ENCODE measurements at places on chromosomes 12 and 14.

DNA sequence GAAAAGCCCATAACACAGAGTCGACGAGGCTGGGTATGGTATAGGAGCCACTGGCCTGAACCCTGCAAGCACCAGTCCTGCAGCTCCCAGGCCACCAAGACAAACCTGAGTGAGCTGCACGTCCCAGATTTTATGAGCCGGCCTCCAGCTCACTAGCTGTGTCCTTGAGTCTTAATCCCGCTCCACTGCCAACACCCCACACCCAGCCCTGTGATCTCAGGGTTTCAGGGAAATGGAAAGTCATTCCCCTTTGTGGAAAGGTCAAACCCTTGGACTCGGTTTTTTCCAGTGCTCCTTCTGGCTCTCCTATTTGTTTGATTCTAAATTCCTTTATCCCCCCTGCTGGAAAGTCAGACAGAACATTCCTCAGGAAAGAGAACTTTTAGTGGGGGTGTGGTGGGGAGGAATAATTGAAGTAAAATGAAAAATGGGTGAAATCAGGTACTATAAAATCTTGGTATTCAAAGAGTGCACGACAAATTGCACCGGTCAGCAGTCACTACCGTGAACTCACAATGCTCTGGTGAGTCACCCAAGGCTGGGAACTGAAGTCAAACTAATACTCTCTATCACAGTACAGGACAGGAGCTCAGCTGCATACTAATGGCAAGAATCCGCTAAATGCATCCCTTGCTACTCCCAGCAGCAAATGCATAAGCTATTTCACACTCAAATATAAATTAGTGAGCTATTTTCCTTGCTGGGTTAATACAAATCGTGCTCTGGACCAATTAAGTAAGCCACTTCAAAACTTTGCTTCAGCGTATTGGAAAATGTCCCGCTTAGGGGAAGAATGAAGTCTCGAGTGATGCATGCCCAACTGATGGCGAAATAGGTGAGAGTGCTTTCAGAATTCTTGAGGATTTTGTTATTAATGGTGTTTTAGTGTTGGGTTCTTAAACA lies 9.0 kb downstream of the PITPNM2 start:
- no peak overlapping the region for H3K4me3 ChIP-seq
- H3K4me1 ChIP-seq, result peaks cover 36% of the 10 kb centered on the region

GRCh38 chr12:49783917-49784676 lies 42.7 kb downstream of the TMBIM6 start:
- peaks cover 5% of the 10 kb centered on the region for H3K4me1 ChIP-seq
- no peak overlapping the region for H3K4me3 ChIP-seq
- H3K27me3 ChIP-seq, result no peaks in the 10 kb centered on the region
- DNase-seq, result no peak

- peak; percentile 73 for DNase-seq
- no peaks in the 10 kb centered on the region for H3K27me3 ChIP-seq
- H3K4me3 ChIP-seq, result no peak overlapping the region
- H3K36me3 ChIP-seq, result no peaks in the 10 kb centered on the region
- H3K4me1 ChIP-seq, result no peaks in the 10 kb centered on the region
Measured at GRCh38 chr12:48795550-48796455, 6.9 kb upstream of the ADCY6 start.

- H3K36me3 ChIP-seq, result no peaks in the 10 kb centered on the region
- H3K4me3 ChIP-seq, result no peak overlapping the region
- peaks cover 5% of the 10 kb centered on the region for H3K4me1 ChIP-seq
- H3K27ac ChIP-seq, result no peak overlapping the region
- no peaks in the 10 kb centered on the region for H3K27me3 ChIP-seq
- no peak for DNase-seq
Measured at GRCh38 chr12:2151391-2151790, 98.6 kb downstream of the CACNA1C start.

GRCh38 chr12:119262388-119262787 lies 72.1 kb upstream of the CCDC60 start:
- DNase-seq, result no peak
- H3K4me3 ChIP-seq, result no peak overlapping the region
- H3K4me1 ChIP-seq, result no peaks in the 10 kb centered on the region
- H3K27me3 ChIP-seq, result no peaks in the 10 kb centered on the region
- H3K27ac ChIP-seq, result no peak overlapping the region
- H3K36me3 ChIP-seq, result no peaks in the 10 kb centered on the region

DNA sequence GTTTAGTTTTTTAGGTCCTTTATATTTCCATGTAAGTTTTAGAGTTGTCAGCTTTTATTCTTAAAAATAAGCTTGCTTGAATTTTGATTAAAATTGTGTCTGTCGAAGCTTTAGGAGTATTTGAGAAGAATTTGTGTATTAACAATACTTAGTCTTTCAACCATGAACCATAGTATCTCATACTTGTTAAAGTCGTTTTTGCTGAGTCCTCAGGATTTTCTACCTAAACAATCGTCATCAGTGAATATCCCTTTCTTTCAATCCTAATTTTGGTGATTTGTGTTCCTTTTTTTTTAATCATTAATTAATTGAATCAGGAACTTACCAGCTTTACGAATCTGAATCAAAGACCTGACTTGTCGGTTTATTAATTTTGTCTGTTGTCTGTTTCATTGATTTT lies 18.2 kb downstream of the CAND1 start:
- no peak for DNase-seq
- H3K27me3 ChIP-seq, result no peaks in the 10 kb centered on the region
- no peaks in the 10 kb centered on the region for H3K36me3 ChIP-seq

DNA sequence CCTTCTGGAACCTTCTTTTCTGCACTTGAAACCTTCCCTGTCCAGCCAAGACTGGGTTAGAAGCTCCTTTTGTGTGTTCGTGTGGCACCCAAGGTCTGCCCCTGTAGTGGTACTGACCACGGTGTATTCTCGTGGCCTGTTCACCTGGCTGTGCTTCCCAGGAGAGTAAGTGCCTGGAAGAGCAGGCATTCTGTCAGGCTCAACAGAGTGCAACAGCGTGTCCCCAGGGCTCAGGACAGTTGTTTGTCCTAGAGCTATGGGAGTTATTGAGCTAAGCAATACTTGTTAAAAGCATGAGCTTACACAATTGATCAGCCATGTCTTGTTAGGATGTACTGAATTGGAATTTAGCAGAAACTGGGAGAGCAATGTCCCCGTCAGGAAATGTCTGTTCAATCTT lies 12.9 kb upstream of the SLC38A2 start:
- H3K4me3 ChIP-seq, result no peak overlapping the region
- H3K4me1 ChIP-seq, result peaks cover 17% of the 10 kb centered on the region
- no peak for DNase-seq
- peak overlapping the region; percentile 100 for H3K27ac ChIP-seq
- no peaks in the 10 kb centered on the region for H3K27me3 ChIP-seq

GRCh38 chr14:43132441-43132840 lies 1374.6 kb downstream of the FSCB start:
- no peak for DNase-seq
- no peaks in the 10 kb centered on the region for H3K36me3 ChIP-seq
- no peaks in the 10 kb centered on the region for H3K27me3 ChIP-seq
- no peaks in the 10 kb centered on the region for H3K4me1 ChIP-seq
- H3K27ac ChIP-seq, result no peak overlapping the region
- H3K4me3 ChIP-seq, result no peak overlapping the region

DNA sequence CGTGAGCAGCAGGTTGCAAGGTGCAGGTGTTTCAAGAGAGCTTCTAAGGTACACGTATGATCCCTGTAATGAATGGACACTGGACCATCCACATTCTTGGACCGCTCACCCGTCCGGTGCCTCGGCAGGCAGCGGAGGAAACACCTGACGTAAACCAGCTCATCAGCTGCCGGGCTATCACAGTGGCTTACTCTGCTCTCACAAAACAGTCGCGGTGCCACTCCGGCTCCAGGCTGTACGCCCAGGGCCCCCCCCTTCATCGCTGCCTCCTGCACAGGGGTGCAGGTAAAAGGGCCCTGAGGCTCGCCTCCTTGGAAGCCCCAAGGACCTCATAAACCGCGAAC lies 436 bp downstream of the VPS33A start:
- no peaks in the 10 kb centered on the region for H3K36me3 ChIP-seq
- H3K4me3 ChIP-seq, result peak overlapping the region; percentile 89
- no peaks in the 10 kb centered on the region for H3K4me1 ChIP-seq
- no peak for DNase-seq
- H3K27ac ChIP-seq, result peak overlapping the region; percentile 73
- H3K27me3 ChIP-seq, result no peaks in the 10 kb centered on the region

GRCh38 chr12:3614806-3615466 lies 123.9 kb downstream of the PRMT8 start:
- H3K27me3 ChIP-seq, result no peaks in the 10 kb centered on the region
- H3K4me3 ChIP-seq, result no peak overlapping the region
- peaks cover 2% of the 10 kb centered on the region for H3K4me1 ChIP-seq
- H3K27ac ChIP-seq, result no peak overlapping the region
- no peak for DNase-seq

- H3K4me1 ChIP-seq, result peaks cover 1% of the 10 kb centered on the region
- no peaks in the 10 kb centered on the region for H3K36me3 ChIP-seq
- no peak for DNase-seq
- no peak overlapping the region for H3K27ac ChIP-seq
- no peaks in the 10 kb centered on the region for H3K27me3 ChIP-seq
- H3K4me3 ChIP-seq, result no peak overlapping the region
Measured at GRCh38 chr12:94799136-94799535, 148.8 kb upstream of the TMCC3 start.

DNA sequence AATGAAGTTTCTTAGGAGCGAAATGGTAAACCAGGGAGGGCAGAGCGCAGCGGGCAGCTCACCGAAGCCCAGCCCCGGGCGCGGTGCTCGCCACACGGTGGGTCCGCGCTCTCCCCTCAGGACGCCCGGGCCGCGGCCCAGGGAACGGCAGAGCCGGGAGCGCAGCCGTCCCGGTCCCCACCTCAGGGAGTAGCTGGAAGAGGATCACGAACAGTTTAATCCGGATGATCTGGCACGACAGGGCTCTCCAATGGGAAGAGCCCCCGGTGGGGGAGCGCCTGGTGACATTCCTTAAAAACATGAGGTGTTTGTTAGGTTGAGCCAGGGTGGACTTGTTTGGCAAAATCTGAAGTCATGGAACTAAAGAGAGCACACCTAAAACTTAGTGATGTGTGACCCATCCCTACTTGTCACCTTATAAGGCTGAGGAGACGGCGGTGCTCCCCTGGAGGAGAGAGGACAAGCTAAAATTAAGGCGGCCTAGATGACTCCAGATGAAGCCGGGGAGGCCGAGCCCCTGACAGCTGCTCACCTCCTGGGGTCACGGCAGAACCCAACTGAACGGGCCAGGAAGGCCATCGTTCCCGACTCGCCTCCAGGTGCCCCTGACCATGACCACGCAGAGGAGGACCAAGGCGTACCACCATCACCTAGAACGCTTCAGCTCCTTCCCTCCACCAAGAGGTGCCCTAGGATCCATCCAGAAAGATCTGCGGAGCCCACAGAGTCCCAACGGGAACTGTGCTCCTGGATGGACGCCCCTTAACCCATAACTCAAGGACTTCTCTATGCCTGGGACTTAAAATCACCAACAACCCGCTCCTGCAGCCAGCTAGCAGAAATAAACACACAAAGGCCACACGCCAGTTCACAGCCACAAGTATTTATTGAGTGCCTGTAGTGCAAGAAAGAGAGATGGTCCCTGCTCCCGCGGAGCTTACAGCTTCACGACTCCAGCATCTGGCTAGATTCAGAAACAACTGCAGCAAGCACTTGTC lies 866 bp upstream of the PITPNM2 start:
- H3K36me3 ChIP-seq, result no peaks in the 10 kb centered on the region
- H3K27me3 ChIP-seq, result no peaks in the 10 kb centered on the region
- H3K27ac ChIP-seq, result peak overlapping the region; percentile 98
- peak; percentile 52 for DNase-seq
- peak overlapping the region; percentile 90 for H3K4me3 ChIP-seq

- peaks cover 15% of the 10 kb centered on the region for H3K4me1 ChIP-seq
- no peak overlapping the region for H3K4me3 ChIP-seq
- H3K27me3 ChIP-seq, result no peaks in the 10 kb centered on the region
Measured at GRCh38 chr14:63890553-63890952, 37.7 kb downstream of the SYNE2 start.

DNA sequence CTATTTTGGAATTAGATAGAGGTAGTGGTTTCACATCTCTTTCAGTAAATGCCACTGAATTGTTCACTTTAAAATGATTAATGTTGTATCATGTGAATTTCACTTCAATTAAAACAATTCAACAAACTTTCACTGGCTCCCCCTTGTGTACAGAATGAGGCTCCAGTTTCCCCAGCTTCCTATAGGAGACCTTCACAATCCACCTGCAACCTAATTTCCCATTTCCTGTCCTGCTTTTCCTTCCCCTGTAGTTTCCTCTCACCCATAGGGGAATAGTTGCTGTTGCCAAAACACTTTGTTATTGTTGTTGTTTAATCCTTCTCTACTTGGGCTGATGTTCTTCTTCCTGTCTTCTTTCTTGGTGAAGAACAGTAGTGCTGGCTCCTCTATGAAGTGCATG lies 59.8 kb downstream of the NPAS3 start:
- no peaks in the 10 kb centered on the region for H3K4me1 ChIP-seq
- no peaks in the 10 kb centered on the region for H3K36me3 ChIP-seq
- no peak overlapping the region for H3K27ac ChIP-seq
- no peak overlapping the region for H3K4me3 ChIP-seq

DNA sequence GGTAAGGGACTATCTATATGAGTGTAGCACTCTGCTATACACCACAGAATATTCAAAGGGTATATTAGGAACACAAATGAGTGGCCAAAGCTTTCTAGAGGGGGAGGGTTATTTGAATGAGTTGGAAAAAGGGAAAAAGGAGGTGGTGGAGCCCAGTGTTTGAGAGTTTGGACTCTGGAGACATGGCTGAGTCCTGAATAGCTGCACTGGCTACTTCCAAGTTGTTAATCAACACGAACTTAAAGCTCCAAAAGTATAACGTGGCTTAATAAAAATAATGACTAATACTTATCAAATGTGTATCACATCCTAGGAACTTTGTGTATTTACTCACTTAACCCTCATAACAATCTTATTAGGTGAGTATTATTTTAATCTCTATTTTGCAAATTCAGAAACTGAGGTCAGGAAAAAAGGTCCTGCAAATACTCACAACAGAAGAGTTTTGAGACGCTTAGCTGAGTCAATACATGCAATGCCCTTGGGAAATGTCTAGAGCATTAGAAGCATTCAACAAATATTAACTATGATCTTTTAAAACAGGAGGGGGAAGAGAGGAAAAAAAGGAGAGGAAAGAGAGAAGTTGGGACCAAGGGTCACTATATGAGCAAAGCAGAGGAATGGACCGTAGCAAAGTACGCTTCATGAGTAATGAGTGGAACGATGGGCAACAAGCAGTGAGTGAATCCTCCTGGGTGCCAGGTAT lies 189.5 kb upstream of the HMGA2 start:
- no peak overlapping the region for H3K4me3 ChIP-seq
- no peak for DNase-seq
- no peaks in the 10 kb centered on the region for H3K36me3 ChIP-seq

- no peak overlapping the region for H3K4me3 ChIP-seq
- H3K4me1 ChIP-seq, result peaks cover 6% of the 10 kb centered on the region
- H3K27me3 ChIP-seq, result no peaks in the 10 kb centered on the region
- H3K36me3 ChIP-seq, result no peaks in the 10 kb centered on the region
Measured at GRCh38 chr12:28247806-28248205, 57.5 kb downstream of the CCDC91 start.

- no peaks in the 10 kb centered on the region for H3K27me3 ChIP-seq
- H3K4me3 ChIP-seq, result no peak overlapping the region
- no peak for DNase-seq
- no peak overlapping the region for H3K27ac ChIP-seq
- H3K4me1 ChIP-seq, result peaks cover 5% of the 10 kb centered on the region
- no peaks in the 10 kb centered on the region for H3K36me3 ChIP-seq
Measured at GRCh38 chr12:75478116-75478794, 2.3 kb upstream of the GLIPR1 start.
